Stimulated activated CD4-positive, alpha-beta T cell treated with anti-CD3 and anti-CD28 coated beads, Interleukin-1b, Interleukin-23, amount 100 ng/mL, for 4 hours (primary cell): ENCODE measurements at places on chromosomes 5 and 9.

- no peak for DNase-seq
Observed at GRCh38 chr5:105952875-105953274, 1717.9 kb downstream of the EFNA5 start.

- DNase-seq, result no peak
Observed at GRCh38 chr9:88923653-88924288, 67.5 kb upstream of the S1PR3 start.

GRCh38 chr9:129023908-129024233, 4.3 kb downstream of the SH3GLB2 start:
- DNase-seq, result no peak

GRCh38 chr5:169566202-169566601, 17.4 kb upstream of the SPDL1 start:
- no peak for DNase-seq

DNA sequence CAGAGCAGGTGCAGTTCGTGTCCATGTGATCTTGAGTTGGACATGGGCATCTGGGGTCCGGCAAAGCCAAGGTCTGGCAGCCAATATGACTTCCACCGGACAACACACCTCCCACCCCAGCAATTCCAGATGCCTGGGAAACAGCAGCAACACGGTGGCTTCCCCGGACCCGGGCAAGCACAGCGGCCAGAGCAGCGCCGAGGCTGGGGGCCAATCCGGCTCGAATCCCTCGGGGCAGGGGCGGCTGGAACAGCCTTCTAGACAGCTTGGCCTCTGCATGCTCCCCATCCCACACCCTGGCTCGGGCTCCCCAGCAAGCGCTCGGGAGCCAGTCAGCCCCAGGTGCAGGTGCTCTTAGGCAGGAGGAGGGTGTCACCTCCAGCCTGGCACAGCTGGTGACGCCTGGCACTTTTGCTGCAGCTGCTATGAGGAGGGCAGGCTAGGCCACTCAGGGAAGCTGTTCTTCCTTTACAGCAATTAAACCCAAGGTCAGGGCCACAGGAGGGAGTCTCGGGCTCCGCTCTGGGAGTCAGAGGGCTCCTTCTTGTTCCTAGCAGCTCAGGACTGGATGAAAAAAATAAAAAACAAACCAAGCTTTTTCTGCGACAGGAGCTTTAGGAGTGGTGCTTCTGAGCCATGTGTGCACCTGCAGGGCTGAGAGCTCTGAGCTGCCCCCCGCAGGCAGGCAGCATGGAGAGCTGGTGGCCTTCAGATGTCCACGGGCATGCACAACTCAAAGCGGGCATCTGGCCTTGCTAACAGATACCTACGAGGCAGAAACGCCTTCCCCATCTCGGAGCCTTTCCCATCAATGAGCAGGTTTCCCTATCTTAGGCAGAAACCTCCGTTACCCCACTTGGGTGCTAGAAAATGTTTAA, 28.2 kb downstream of the DBH start:
- no peak for DNase-seq

DNA sequence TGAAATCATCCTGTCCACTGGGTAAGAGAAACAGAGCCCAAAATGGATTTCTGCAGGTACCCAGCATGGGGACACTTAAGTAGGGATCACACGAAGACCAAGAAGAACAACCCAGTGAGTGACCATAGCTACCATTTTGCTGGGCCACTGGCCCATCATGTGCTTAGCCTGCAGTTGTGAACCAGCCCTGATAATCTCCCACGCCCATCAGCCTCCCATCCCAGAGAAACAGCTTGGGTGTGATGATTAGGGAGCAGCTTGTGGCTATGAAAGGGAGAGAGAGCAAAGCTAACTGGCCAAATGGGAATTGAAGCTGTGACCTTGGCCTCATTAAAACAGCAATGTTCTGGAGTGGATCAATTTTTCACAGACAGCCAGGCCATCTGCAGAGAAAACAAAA, 138.5 kb downstream of the SLC24A2 start:
- DNase-seq, result no peak

- DNase-seq, result no peak
Observed at GRCh38 chr5:1784197-1785050, 15.2 kb downstream of the MRPL36 start.

GRCh38 chr9:31347082-31347617, 1037.3 kb upstream of the ACO1 start:
- DNase-seq, result no peak

DNA sequence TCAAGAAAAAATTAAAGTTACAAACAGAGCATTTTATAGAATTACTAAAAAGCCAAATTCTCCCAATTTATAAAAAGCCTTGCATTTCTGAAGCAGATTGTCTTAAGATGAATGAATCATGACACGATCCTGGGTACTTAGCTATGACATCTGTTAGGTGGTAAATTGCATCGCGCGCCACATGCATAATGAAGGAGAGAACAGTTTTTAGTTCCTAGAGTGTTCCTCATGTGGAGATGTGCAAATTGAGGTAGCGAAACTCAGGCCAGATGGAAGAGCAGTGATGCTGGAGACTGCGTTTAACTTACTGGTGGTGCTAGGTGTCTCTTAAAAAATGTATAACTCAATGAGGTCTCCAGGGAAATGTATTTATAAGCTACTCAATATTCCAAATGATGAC, 516.1 kb downstream of the EFNA5 start:
- no peak for DNase-seq

- DNase-seq, result no peak
Observed at GRCh38 chr5:105573575-105573974, 2011.0 kb upstream of the NUDT12 start.

- no peak for DNase-seq
Observed at GRCh38 chr5:150129454-150129812, 26.2 kb downstream of the PDGFRB start.

DNA sequence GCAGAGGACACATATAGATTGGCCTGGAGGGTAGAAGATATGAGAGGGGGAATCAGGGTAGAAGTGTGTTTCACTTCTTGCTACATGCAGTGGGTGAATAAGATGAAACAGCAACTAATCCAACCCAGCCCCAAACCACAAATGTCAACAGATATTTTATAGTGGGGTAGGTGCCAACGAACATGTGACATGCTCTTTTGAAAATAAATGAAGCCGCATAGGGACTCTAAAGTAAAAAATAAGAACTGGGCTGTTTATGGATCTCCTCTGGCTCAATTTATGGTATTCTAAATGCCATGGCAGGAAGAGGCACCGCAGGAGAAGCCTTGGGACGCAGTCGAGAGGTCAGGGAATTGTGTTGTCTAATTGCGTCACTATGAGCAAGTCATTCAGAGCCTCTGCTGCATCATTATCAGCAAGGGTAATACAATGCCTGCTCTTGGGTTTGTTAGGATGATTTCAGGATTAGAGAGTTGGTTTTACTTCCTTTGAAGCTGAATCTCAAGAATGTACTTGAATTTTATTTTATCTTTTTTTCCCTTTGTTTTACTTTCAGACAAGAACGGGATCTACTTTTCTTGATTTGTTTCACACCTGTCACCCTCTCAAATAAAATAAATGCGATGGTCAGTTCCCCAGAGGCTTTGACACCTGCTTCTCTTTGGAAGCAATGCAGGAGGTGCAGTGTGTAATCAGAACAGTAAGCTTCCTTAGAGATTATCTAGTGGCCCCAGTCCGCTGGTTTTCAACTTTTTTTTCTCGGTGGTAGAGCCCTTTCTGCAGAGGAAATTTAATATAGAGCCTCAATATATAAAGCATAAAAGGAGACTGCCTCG, 375.6 kb upstream of the CLINT1 start:
- no peak for DNase-seq

- no peak for DNase-seq
Observed at GRCh38 chr9:133577737-133578112, 31.5 kb downstream of the FAM163B start.

DNA sequence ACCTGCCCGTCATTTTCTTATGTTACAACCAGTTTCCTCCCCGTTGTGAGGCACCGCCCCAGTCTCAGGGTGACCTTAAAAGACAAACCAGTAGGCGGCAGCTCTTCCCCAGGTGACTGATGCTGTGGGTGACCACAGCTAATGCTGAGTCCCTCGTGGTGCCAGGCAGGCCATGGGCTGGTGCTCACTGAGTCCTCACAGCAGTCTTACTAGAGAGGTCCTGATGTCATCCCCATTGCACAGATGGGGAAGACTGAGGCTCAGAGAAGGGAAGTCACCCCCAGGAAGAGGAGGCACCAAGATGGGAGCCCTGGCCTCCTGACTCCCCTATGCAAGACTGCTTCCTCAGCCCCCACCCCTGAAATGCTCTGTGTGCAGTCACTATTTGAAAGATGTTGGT, 978 bp downstream of the CFAP157 start:
- DNase-seq, result no peak

DNA sequence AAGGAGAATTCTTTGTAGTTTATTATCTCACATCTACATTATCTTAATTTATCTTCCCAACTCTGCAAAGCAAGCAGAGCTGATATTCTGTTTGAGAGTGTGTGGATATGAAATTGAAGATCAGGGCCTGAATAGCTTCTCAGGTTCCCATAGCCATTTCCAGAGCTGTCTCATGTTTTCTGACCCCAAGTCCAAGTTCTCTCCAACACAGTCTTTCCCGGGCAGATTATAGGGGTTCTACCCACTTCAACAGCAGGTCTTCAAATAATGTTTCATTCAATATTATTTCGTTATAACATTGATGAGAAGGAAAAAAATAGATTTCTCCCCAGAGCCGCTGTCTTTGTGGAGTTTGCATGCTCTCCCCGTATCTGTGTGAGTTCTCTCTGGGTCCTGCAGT, 234.9 kb downstream of the ENC1 start:
- DNase-seq, result no peak

DNA sequence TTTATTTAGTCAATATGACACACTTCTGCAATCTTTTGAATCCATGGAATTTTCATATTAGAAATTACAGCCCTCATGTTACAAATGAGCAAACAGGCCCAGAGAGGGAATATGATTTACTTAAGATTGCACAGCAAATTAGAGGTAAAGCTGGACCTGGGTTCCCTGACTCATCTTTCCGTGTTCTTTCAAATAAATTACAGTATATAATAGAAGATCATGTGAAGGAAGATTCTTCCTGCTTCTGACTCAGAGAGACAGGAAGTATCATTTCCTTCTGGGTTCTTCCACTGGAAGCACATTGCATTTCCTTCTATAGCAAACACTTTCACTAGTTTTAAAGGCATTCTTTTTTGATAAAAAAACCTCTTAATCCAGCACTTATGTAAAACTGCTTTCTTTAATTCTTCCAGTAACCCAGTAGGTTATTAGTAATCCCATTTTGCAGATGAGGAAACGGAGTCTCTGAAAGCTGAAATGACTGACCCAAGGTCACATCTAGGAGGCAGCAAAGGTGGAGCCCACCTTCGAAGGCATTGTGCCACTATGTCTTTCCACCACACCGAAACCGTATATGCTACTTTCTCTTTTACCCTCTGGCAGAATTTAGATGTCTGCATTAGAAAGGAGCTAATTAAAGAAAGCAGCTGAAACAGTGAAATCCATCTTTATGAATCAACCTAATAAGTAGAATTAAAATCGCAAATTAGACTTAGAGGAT, 566.7 kb upstream of the KLF4 start:
- DNase-seq, result no peak

- no peak for DNase-seq
Observed at GRCh38 chr5:8429778-8430758, 561.1 kb downstream of the MTRR start.

DNA sequence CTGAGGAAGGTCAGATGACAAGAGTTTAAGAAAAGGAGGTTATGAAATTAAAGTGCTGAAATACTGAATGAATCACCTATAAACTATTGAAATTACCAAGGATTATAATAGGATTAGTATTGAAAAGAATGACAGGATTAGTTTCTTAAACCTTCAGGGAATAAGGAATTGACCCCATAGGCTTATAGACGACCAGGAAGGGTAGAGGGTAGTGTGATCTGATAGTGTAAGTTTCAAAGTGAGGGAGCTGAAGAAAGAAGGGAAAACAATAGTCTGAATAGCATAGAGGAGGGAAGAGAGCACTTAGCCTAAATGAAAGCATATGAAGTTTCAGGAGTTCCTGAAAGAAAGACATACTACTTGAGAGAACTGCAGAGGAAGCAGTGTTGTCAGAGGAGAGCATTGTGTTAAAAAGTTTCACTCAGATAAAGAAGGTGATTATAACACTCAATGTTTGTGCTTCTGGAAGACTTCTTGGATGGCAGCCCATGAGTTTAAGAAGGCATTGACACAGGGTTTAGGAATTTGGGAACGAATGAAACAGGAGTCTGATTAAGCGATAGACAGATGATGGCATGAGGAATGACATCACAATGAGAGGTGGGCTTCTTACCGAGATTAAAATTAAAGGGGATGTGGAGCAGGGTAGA, 557.9 kb upstream of the GRAMD2B start:
- no peak for DNase-seq

DNA sequence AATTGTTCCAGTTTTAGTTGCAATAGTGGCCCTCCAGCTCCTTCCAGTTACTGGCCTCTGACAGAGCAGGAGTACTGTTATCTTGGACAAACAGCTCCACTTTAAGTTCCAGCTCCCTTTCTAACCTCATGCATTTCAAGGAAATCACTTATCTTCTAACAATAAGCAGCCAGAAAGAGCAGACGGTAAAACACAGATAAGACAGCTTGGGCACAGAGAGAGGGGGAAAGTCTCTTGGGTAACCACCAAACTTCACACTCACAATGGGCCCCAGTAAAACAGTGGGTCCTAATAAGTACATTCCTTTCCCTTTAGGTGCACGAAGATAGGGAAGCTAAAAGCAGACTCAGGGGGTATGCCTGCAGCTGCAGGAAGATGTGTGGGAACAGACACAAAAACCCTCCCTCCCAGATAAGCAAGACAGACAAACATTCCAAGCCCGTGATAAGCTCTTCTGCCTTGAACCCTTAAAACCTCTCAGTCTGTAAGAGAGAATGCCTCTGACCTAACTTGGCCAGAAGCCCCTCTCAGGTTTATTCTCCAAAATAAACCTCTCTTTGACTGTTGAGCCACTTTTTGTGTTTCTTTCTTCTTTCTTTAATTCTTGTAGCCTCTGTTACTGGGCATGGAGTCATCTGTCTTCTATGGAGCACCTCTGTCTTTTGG, 30.8 kb downstream of the OR1J1 start:
- DNase-seq, result no peak

DNA sequence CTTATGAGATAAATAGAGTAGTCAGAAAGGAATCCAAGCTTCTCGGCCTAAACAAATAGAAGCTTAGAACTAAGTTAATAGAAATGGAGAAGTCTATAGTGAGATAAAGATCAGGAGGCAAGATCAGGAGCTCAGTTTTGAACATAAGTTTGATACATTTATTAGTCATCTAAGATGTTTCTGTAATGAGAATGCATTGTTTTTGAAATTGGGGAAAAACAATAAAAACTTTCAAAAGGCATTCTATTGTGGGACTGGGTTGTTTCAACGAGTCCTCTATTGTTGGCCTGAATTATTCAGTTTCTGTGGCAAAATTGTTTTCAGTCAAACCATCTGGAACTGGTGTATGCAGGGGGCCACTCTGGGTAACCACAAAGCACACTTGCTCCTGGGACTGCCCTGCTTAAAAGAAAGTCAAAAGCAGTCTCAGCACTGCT, 181.0 kb upstream of the CLINT1 start:
- no peak for DNase-seq
